Thyroid gland (tissue), 4 donors: ENCODE measurements at places on chromosomes 4 and X.

- no peak for DNase-seq
Observed at GRCh38 chrX:109859651-109860050, 126.6 kb upstream of the ACSL4 start.

- DNase-seq, result no peak
Observed at GRCh38 chrX:41542536-41542935, 95.4 kb downstream of the NYX start.

GRCh38 chr4:76881375-76881774 is 16.6 kb downstream of the SOWAHB start:
- no peak for DNase-seq

DNA sequence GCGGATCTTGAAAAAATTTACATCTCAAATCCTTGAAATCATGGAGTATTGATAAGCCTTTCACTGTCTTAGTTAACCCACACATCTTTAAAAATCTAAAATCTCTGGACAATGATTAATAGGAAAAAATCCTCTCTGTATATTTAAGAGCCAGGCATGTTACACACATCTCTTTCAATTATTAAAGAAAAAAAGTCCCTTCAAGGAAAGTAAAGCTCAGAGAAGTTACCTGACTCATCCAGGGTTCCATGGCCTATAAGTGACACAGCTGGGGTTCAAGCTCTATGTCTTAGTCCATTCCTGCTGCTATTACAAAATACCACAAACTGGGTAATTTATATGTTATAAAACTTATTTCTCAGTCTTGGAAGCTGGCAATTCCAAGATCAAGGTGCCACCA is 14.2 kb upstream of the FGF16 start:
- DNase-seq, result no peak

DNA sequence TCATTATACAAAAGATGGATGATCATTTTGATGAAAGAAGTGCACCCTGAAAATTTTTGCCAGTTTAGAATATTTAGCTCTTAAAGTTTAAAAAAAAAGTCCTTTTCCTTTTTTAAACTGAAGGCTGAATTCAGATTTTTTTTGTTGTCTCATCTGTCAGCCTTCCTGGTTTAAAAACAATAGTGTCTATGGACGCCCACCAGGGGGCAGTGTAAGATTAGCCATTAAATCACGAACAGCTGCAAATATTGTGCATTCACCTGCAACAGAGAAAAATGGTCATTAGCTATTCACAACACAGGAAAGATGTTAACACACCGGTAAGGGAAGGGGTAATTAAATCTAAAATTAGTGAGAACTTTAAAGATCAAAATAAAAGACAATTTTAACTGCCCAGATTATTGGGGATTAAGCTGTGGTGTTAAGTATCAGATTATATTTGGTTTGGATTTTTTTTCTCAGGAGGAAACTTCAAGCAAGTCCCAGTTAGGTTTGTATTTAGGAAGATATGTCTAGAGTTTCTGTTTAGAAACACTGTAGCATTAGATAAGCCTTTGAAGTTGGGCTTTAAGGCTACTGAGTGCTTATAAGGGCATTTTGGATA is 4.4 kb upstream of the CXorf38 start:
- DNase-seq, result peak; percentile 63

GRCh38 chrX:16788477-16788876 is 2.2 kb downstream of the TXLNG start:
- DNase-seq, result no peak

- DNase-seq, result no peak
Observed at GRCh38 chrX:109818976-109819375, 85.9 kb upstream of the ACSL4 start.

- no peak for DNase-seq
Observed at GRCh38 chrX:20596856-20597255, 330.1 kb upstream of the RPS6KA3 start.

- DNase-seq, result no peak
Observed at GRCh38 chr4:141731481-141731880, 95.1 kb downstream of the IL15 start.

- DNase-seq, result no peak
Observed at GRCh38 chr4:153004081-153004850, 68.1 kb downstream of the FHDC1 start.

DNA sequence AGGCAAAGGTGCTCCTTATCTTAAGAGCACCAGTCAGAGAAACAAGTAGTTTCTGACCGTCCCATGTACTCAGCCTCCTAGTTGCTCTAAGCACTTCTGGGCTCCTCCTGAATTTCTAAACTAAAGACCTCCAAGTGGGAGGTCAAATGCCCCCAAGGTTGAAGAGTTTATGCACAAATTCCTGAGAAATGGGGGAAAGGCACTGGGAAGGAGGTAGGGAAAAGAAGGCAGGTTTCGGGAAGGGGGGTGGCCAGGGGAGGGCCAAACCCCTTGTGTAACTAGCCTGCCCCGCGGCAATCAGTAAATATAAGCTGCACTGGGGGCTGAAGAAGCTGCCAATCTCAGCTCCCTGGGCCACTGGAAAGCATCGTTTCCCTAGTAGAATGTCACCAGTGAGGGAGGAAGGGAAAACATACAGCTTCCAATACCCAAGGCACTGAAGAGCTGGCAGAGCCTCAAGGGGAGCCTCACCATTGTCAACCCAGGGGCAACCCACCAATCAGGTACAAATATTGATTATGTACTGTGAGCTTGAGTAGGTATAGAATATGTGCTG is 3.4 kb downstream of the FOXO4 start:
- no peak for DNase-seq

- DNase-seq, result no peak
Observed at GRCh38 chr4:68871809-68872642, 56.2 kb downstream of the UGT2B10 start.

DNA sequence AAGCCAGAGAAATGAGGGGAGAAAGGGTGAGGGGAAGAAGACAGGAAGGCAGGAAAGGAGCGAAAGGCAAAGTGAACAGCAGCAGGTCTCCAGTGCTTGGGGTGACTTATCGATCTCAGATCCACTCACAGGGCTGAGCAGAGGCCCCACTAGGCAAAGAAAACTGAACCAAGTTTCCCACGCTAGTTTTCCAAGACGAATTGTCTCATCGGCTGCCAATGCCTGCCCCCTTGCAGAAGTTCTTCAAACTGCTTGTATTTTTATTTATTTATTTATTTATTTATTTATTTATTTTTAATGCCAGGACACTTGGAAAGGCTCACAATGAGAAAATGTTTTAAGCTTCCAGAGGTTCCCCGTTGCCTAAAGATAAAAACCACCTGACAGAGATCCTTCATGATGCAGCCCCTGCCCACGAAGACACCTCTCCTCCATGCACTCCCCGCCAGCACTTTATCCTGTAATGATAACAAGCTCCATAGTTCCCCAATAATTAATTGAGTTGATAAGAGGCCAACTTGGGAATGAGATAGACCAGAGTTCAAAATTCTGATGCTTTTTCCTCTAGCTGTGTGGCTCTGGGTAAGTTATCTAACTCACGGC is 43.2 kb downstream of the QDPR start:
- peak; percentile 61 for DNase-seq

- DNase-seq, result no peak
Observed at GRCh38 chrX:40310016-40310415, 212.3 kb upstream of the BCOR start.
